NCI-H2171 treated with DMSO at 0.1 percent for 48 hours (cell line): ENCODE measurements at places on chromosomes 12 and 14.

GRCh38 chr12:129550353-129550752 lies 353.5 kb downstream of the TMEM132D start:
- no peak for DNase-seq

DNA sequence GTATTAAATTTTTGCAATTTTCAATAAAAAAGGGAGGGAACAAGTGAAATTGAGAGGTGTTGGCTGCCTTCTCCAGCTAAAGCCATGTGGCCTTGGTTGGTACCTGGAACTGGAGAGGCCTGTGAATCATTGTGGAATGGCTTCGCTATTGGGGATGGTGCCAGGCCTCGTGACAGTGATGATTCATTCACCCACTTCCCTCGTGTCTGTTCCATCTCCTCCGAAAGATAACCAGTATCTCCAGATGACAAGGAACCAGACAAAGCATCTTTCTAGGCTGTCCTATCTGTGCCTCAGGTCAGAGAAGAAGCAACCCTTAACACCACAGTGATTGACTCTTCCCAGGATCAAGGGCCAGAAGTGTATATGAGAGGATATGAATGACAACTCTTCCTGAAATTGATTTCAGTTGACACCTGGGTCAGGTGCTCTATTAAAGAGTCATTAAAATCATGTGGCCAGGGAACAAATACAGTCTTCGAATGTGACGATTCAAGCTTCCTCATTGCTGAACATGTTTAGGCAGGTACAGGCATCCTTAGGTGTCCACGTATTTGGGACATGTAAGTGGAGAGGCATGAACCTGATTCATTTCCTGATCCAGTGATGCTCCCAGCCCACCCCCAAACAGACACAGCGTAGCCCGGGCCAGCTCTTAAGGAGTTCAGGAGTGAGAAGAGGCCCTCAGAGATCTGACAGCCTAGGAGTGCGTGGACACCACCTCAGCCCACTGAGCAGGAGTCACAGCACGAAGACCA lies at the start of gene RNASE7:
Gene RNASE7, plus strand, starts transcription at position 687 of the 758 bp plus-strand sequence. CDS start 631 bp downstream, outside the sequence.
- no peak for DNase-seq

- no peak for DNase-seq
Measured at GRCh38 chr14:23052182-23052623, 5.1 kb downstream of the CDH24 start.

DNA sequence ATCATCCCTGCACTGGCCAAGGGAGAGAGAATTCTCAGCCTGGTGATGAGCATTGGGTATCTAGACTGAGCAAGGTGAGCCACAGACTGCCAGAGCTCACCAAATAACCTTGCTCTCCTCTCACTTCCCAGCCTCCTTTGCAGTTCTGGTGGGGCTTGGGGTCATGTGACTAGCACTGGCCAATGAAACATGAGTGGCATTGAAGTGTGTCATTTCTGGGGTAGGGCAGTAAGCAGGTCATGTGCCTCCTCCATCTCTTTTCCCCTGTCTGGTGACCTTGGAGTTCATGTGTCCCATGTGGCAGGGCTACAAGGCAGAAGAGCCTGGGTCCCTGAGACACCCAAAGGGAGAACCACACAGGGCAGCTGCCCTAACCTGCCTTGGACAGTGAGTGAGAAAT lies 3.6 kb upstream of the KRT72 start:
- no peak for DNase-seq

GRCh38 chr12:21614506-21614905 lies 9.9 kb upstream of the GYS2 start:
- no peak for DNase-seq

DNA sequence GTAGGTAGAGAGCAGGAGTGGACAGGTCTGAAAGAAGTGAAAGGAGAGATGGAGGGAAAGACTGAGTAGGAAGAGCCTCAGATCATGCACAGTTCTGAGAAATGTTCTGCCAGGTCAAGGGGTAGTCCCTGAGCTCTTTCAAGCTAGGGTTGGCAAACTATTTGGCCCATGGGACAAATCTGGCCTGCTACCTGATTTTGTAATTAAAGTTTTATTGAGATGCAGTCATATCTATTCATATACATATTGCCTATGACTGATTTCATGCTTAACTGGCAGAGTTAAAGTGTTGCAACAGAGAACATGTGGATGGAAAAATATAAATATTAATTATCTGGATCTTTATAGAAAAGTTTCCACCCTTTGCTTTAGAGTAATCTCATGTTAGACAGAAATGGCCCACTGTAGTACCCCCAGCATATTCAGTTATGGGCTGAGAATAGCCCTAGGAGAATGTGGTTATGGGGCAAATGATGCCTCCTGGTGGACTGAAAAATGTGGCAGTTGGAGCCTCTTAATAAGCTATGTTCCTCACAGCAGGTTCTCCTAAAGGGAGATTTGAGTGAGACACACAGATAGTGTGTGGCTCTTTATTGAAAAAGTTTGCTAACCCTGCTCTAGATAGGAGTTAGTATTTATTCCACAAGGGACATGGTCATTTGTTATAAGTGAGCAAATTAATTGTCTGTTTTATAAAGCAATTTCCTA lies 476.9 kb downstream of the LRIG3 start:
- no peak for DNase-seq

- DNase-seq, result no peak
Measured at GRCh38 chr12:48917857-48918537, 7.3 kb downstream of the FKBP11 start.

DNA sequence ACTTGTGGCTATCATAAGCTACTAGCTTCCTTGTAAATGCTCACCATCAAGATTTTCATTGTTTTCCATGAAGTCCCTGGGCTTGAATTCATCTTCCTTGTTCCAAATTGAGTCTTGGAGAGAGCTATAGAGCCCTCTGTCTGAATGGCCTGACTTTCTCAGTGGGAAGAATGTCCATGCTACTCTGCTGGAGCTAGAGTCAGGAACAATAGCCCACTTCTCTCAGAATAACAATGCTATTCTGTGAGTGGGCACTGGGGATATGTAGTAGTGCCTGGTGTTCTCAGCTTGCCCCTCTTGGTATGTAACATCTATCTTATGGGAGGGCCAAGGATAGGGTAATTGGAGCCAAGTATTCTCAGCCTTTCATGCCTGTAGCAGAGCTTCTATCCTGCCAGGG lies 127.6 kb upstream of the TRHDE start:
- DNase-seq, result no peak

- no peak for DNase-seq
Measured at GRCh38 chr12:88839486-88839885, 259.2 kb upstream of the KITLG start.

GRCh38 chr14:67978749-67979148 lies 159.2 kb downstream of the RAD51B start:
- DNase-seq, result no peak

- DNase-seq, result no peak
Measured at GRCh38 chr14:99763527-99764221, 29.5 kb upstream of the EML1 start.

DNA sequence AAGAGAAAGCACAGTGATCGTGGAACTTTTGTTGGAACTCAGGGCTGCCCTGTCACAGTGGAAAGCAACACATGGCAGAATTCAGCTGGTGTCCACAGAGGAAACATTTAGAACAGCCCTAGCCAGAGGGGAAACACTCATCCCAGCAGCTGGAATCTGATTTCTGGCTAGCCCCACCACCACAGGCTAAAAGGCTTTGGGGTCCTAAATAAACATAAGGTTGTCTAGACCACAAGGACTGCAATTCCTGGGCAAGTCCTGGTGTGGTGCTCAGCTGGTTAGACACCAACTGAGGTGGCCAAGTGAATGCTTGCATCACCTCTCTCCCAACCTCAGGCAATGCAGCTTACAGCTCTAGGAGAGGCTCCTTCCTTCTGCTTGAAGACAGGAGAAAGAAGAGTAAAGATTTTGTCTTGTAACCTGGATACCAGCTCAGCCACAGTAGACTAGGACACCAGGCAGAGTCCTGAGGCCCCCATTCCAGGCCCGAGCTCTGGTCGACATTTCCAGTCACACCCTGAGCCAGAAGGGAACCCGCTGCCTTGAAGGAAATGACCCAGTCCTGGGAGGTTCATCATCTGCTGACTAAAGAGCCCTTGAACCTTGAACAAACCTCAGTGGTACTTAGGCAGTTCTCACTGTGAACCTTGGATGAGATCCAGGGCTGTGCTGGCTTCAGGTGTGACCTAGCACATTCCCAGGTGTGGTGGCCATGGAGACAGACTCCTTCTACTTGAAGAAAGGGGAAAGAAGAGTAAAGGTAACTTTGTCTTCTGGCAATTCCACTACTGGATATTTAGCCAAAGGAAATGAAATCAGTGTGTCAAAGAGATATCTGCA lies 85.4 kb upstream of the PLXNC1 start:
- DNase-seq, result no peak
